Fibroblast of lung (primary cell): ENCODE measurements at places on chromosomes 7 and 10. TPM values are rescaled to one million over a fixed set of nuclear protein-coding genes. Genes with fewer than 3 reads are reported as not detected.

The CAMK1D gene
- total RNA-seq = 1.5 and 2.3 TPM in 2 replicates

The HSPB1 gene
- 36.2 and 70.0 TPM in 2 replicates for total RNA-seq

The HELLS gene
- total RNA-seq = 3.9 and 5.6 TPM in 2 replicates

The GIMAP2 gene
- total RNA-seq = 13.9 and 16.2 TPM in 2 replicates

The ARMS2 gene
- total RNA-seq = not detected in 2 replicates

The CDK14 gene
- 36.0 and 41.1 TPM in 2 replicates for total RNA-seq

The CHCHD3 gene
- 88.3 and 94.0 TPM in 2 replicates for total RNA-seq

The CAV1 gene
- 174 and 461 TPM in 2 replicates for total RNA-seq

The ANKRD1 gene
- under 0.01 TPM in 1 of 2 replicates, not detected in the other for total RNA-seq

- DNase-seq = no peak
Observed at GRCh38 chr7:42010751-42011150, 226.3 kb downstream of the GLI3 start.

DNA sequence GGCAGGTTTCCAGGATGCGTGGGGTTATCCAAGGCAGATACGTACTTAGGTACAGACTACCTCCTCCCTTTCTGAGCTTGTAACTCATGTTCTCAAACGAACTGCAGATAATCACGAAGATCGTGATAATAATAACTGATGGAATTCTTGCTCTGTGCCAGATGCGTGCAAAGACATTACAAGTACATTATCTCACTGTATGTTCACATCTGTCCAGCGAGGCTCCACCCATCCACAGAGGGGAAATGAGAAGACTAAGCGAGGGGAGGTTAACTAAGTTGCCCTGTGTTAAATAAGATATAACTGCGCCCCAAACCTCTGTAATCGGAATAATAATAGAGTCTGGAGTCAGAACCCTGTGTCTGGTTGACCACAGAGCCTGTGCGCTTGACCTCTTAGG is 1.9 kb downstream of the GALNT17 start:
- no peak for DNase-seq

DNA sequence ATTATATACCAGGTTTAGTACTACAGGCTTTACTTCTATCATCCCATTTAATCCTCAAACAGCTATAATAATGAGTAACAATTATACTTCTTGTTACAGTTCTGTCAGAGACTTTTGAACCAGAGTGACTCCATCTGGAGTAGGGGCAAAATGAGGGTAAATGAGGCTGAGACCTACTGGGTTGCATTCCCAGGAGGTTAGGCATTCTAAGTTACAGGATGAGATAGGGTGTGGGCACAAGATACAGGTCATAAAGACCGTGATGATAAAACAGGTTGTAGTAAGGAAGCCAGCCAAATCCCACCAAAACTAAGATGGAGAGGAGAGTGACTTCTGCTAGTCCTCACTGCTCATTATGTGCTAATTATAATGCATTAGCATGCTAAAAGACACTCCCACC is 3.9 kb downstream of the YME1L1 start:
- no peak for DNase-seq

DNA sequence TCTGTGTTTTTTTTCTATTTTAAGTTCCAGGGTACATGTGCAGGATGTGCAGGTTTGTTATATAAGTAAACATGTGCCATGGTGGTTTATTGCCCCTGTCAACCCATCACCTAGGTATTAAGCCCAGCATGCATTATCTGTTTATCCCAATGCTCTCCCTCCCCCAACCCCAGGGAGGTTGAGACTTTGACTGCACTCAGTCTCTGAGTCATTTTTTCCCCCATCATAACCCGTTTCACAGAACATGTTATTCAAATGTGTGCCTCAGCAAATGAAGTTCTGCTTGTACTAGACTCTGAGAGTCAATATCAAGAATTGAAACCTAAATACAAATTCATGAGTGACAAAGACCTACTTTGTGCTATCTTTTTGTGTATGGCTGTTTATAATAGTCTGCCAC is 70.0 kb upstream of the CYP26C1 start:
- DNase-seq = peak; percentile 45

DNA sequence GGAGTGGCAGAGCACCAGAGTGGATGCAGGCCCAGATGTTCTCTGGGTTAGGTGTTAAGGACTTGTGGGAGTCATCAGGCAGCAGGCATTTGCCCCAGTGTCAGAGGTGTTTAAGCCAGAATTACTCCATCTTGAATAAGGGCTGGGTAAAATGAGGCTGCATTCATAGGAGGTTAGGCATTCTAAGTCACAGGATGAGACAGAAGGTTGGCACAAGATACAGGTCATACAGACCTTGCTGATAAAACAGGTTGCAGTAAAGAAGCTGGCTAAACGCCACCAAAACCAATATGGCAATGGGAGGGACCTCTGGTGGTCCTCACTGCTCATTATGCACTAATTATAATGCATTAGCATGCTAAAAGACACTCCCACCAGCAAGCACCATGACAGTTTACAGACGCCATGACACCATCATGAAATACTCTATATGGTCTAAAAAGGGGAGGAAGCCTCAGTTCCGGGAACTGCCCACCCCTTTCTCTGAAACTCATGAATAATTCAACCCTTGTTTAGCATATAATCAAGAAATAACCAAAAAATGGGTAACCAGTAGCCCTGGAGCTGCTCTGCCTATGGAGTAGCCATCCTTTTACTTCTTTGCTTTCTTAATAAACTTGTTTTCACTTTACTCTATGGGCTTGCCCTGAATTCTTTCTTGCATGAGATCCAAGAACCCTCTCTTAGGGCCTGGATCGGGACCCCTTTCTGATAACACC is 882 bp upstream of the LRRC61 start:
- DNase-seq = no peak

DNA sequence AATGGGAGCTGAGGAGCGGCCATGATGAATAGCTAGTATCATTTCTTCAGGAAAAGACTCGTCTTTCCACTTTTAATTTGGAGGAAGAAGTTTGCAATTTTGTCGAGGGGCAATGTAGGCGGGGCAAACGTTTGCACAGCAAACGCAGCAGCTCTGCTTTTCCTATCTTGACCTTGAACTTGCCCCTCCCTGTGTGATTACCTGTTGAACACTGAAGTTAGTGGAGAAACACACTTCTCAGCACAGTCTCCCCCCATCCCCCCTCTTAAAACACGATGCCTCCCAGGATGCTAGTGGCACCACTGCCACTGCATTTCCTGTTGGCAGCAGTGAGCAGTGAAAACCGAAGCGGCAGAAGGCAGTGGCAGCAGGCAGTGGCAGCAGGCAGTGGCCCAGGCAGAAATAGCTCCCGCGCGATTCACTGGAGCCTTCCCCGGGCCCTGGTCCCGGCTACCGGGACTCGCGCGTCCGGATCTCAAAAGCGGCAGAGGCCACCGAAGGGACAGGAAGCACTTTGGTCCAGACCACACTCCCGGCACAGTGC is at the start of gene EPDR1:
EPDR1 (plus strand) TSS at position 336 of the 544 bp plus-strand sequence. CDS start 300 bp downstream, outside the sequence.
- peak; percentile 38 for DNase-seq

DNA sequence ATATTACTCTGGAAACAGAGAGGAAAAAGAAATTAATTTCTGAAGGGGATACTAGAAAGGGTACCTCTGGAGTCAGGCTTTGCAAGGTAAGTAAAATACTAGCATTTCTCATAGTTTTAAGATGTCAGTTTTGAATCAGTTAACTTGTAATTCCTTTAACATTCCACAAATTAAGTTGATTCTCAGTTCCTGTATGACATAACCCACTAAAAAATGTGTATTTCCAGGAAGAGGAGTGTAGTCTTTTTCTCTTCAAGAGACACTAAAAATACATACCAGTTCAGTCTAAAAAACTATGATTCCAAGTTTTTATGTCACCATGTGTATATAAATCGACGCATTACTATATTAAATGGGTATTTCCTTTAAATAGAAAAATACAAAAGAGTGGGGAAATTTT is 113.2 kb downstream of the CDK6 start:
- no peak for DNase-seq

- DNase-seq = no peak
Observed at GRCh38 chr7:148803094-148803493, 81.0 kb downstream of the EZH2 start.

DNA sequence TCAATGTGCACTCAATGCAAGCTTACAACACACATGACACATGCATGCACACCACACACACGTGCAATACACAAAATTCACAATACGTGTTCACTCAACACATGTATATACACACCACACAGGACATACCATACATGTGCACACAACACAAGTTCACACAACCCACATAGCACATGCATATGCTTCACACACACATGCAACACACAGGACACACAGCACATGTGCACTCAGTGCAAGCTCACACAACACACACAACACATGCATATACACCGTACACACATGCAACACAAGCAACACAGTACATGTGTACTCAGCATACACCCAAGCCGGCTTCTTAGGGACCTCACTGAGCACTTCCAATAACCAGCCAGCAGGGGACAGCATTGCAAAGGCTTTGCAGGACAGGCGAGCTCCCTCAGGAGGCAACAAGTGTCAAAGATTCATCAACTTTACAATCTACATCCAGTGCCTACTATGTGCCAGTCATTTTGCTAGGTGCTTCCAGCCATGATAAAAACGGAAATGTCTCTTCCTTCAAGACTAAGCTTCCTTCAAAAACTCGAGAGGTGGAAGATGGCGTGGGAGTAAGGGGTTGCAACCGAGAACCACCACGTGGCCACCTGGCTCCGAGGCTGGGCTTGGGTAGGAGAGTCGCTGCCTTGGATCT is 61.1 kb downstream of the JCAD start:
- peak; percentile 88 for DNase-seq

DNA sequence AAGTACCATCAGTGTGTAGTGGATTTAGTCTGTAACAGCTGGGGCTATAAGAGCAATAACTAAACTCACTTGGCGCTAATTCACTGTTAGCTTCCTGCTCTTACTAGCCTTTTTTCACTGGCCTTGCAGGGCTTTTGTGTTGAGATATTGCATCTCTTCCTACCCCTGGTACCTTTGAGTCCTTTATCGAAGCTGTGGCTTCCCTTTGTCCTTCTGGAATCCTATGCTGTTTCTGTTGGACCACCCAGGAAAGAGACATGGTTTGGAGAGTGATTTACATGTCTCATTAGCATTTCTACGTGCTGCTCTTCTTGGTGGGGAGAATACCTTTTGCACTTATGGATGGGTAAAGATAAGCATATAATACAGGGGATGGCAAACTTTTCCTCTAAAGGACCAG is 103.8 kb downstream of the MLLT10 start:
- no peak for DNase-seq

GRCh38 chr7:26090927-26091519 is 61.0 kb upstream of the NFE2L3 start:
- DNase-seq = peak; percentile 84

- DNase-seq = no peak
Observed at GRCh38 chr10:62277971-62278370, 9.3 kb upstream of the RTKN2 start.

DNA sequence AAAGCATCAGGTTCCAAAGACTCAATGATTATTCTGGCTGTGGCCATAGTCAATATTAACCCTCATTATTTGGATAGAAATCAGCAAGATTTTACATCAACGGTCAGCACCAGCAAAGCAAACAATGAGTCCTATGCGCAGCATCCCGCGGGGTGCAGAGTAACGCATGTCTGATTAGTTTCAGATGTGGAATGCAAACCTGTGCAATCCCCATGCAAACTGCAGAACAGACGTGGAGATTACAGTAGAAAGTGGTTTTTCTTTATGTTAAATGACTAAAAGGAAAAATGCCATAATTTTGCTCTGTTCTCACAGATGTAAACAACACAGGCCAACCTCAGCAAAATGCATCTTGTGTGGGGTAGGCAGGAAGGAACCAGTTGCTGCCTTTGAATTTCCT is 258.1 kb upstream of the GRB10 start:
- DNase-seq = peak; percentile 56

GRCh38 chr10:103729851-103730250 is 125.5 kb downstream of the SH3PXD2A start:
- DNase-seq = no peak

DNA sequence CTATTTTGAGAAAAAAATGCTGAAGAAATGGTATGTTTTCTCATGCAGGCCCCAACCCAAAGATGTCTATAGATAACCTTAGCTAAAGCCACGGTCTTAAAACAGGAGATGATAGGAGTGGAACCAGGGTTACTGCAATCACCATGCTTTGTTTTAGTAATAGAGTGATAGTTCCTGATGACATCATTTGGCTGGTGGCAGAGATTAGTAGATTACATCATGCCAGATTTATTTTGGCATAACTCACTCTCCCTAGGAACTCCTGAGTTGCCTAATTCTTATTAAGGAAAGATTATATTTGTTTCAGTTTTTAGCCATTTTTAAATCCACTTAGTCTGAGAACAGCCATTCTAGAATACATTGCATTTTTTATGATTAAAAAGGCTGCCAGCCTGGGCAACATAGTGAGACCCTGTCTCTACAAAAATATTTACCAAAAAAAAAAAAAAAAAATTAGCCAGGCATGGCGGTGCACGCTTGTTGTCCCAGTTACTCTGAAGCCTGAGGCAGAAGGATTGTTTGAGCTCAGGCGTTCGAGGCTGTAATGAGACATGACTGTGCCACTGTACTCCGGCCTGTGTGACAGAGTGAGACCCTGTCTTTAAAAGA is 17.8 kb downstream of the ENO4 start:
- DNase-seq = peak; percentile 59

DNA sequence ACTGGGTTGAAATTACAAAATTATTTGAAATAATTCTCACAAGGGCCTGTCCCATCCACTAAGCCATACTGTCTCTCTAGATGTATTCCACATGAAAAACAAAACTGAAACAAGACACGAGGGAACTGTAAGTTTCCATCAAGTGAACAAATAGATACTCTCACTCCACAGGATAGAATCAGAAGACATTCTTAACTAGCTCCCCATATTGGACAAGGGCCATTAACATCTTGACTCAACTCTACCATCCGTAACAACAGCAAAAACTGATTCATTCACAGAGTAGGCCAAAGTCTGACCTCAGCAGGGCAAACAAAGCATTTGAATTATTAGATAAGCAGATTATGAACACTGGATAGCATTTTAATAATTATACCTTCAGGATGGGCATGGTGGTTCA is 29.1 kb downstream of the UBE2H start:
- DNase-seq = peak; percentile 52

DNA sequence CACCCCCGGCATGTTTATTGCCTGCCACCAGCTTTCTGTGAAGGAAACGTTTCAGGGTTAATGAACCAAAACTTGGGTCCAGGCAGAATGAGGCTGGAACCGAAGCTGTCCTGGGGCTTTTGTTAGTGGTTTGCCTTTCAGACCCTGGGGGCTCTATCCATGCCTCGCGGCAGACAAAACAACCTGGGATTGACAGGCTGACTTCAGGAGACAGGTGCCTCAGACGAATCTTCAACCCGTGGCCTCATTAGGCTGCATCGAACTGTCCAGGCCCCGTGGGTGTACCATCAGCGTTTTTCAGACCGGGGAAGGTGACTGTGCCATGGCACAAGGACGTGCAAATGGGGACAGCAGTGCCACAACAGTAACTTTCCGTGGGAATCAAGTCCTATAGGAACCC is 259.3 kb upstream of the SHH start:
- no peak for DNase-seq

GRCh38 chr7:106770191-106770590 is 94.9 kb upstream of the PIK3CG start:
- peak; percentile 97 for DNase-seq

GRCh38 chr7:157553256-157553655 is 216.5 kb downstream of the DNAJB6 start:
- DNase-seq = no peak

GRCh38 chr10:28248092-28248491 is 54.8 kb downstream of the MPP7 start:
- DNase-seq = peak; percentile 20

GRCh38 chr10:62666275-62666674 is 138.2 kb upstream of the ADO start:
- no peak for DNase-seq

GRCh38 chr10:63391812-63392211 is 74.0 kb downstream of the JMJD1C start:
- DNase-seq = no peak

GRCh38 chr7:132636581-132636980 is 60.3 kb upstream of the PLXNA4 start:
- DNase-seq = no peak

- DNase-seq = no peak
Observed at GRCh38 chr7:128299109-128299607, 44.5 kb downstream of the RBM28 start.
